ENCODE measurements at places on chromosomes 7 and 10. TPM values are rescaled to one million over a fixed set of nuclear protein-coding genes. Genes with fewer than 3 reads are reported as not detected.

Gene GNAT3
- not detected for polyA plus RNA-seq

Gene PBLD
- polyA plus RNA-seq: 0.45 TPM

Gene EBLN1
- not detected for polyA plus RNA-seq

Gene FRMPD2
- not detected for polyA plus RNA-seq

Gene FKBP6
- not detected for polyA plus RNA-seq

Gene GARIN1A
- 0.10 TPM for polyA plus RNA-seq

Gene ANKRD61
- polyA plus RNA-seq: 0.24 TPM

Gene TMEM273
- 137 TPM for polyA plus RNA-seq

Gene SCART1
- polyA plus RNA-seq: not detected

Gene VWC2
- not detected for polyA plus RNA-seq

Gene ADRA2A
- polyA plus RNA-seq: not detected

Gene CTAGE8
- 0.33 TPM for polyA plus RNA-seq

Gene WEE2
- not detected for polyA plus RNA-seq

Gene KLF6
- 1,101 TPM for polyA plus RNA-seq

Gene FBXL13
- 0.15 TPM for polyA plus RNA-seq

Gene CHRM2
- not detected for polyA plus RNA-seq

Gene ZNF789
- polyA plus RNA-seq: 4.4 TPM

Gene EN2
- polyA plus RNA-seq: not detected

Gene UFSP1
- 2.5 TPM for polyA plus RNA-seq

Gene SPDYE1
- polyA plus RNA-seq: 0.10 TPM

Gene OR6B1
- polyA plus RNA-seq: not detected

Gene HMX3
- polyA plus RNA-seq: not detected

Gene MRLN
- not detected for polyA plus RNA-seq

Gene GIMAP8
- 1.4 TPM for polyA plus RNA-seq

Gene PLPP4
- not detected for polyA plus RNA-seq

Gene BMPER
- not detected for polyA plus RNA-seq

Gene VCL
- polyA plus RNA-seq: 44.2 TPM

Gene LRIT1
- not detected for polyA plus RNA-seq

Gene PRKCQ
- polyA plus RNA-seq: 1.7 TPM

Gene SLC18A3
- polyA plus RNA-seq: not detected

Gene NUDCD3
- polyA plus RNA-seq: 57.4 TPM

Gene TUBAL3
- not detected for polyA plus RNA-seq

Gene SUGCT
- polyA plus RNA-seq: 1.3 TPM

Gene DYDC2
- polyA plus RNA-seq: not detected

Gene CFAP70
- 0.43 TPM for polyA plus RNA-seq

Gene ASCC1
- 24.8 TPM for polyA plus RNA-seq

Gene APBB1IP
- 66.4 TPM for polyA plus RNA-seq

Gene PRKG1
- polyA plus RNA-seq: 0.36 TPM

Gene ADCY1
- 0.18 TPM for polyA plus RNA-seq

Gene GSAP
- 32.9 TPM for polyA plus RNA-seq

Gene TET1
- polyA plus RNA-seq: 1.0 TPM

Gene CNPY1
- not detected for polyA plus RNA-seq

Gene GPR146
- 2.6 TPM for polyA plus RNA-seq

Gene BAIAP2L1
- 0.49 TPM for polyA plus RNA-seq

Gene SCIN
- polyA plus RNA-seq: 1.6 TPM

Gene CYP3A7
- not detected for polyA plus RNA-seq

Gene GOLGA7B
- not detected for polyA plus RNA-seq

Gene PGAM2
- polyA plus RNA-seq: not detected

Gene LOXL4
- polyA plus RNA-seq: 0.08 TPM

All from IgD-negative memory B cell (primary cell).